Femur (tissue), 1 donor: ENCODE measurements at places on chromosomes 5 and 9.
A peak's percentile ranks its signal among the peaks of the same experiment; 100 is the strongest.

GRCh38 chr9:135678236-135679017 is 15.3 kb downstream of the LCN9 start:
- no peak for DNase-seq

DNA sequence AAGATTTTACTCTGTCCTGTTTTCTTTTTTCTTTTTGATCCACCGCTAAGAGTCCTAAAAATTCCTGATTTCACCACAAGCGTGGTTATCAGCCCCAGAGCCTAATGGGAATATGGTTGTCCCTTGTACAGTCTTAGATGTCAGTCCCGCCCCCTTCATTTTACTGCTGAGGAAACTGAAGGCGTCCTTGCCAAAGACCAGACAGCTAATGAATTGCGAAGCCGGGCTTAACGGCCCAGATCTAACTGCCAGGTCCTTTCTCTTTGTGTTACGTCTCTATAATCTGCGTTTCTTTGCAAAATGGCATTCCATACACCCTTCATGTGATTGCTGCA is 497 bp downstream of the NSA2 start:
- DNase-seq, result peak; percentile 26

GRCh38 chr9:116697362-116697761 is 10.3 kb downstream of the TRIM32 start:
- DNase-seq, result no peak

DNA sequence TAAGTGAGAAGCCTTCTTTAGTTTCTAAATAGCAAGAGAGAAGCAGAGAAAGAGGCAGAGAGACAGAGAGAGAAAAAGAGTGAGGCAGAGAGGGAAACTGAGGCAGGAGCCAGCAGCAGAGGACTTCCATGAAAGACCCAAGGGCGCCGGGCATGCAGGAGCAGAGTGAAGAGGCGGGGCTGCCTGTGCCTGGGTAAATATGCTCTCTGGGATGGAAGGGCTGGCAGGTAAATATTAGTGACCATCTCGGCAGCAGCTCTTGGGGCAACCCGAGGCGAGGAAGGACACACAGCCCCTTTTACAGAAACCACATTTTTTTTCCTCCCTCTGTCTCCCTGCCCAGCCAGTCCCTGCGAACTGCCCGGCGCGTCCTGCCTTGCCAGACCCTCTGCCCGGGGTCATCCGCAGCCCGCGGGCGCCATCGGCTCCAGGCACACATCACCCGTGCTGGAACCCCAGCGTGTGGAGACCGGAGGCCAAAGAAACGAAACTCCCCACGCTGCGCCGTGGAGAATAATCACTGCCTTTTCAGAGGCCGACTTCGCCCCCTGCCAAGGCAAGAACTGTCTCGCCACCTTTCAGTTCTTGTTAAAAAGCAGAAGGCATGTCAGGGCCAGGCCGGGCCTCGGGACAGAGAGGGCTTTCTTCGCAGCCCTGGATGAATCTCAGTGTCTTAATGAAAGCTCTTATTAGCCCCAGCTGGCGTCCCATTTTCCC is 61.3 kb downstream of the BOD1 start:
- peak; percentile 26 for DNase-seq

DNA sequence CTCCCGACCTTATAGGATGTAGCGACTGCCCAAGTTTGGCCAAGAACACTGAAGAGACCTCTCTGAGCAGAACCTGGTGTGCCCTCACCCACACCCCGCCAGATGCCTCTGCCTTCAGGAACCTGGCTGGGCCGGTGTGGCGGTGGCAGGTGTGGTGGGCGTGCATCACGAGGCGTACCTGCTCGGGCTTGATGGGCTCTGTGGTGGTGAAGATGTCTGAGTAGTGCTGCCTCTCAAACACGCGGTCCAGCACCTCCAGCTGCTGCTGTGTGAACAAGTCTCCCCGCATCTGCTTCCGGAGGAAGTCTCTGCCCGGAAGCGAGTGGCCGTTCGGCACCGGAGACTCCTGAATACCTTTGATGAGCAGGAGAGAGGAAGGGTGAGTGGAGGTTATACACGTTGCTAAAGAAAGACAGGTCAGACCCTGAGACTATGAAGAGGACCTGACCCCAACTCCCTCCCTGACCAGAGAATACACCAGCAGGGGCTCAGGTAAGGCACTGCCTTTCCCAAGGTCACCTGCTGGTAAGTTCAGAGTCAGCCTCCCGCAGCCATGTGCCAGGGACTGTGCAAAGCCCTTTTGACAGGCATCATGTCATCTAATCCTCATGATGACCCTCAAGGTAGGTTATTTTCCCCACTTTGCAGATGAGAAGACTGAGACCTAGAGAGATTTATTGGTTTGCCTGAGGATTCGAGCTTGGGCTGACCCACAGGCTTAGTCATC is 67.5 kb downstream of the PAX5 start:
- DNase-seq, result no peak

DNA sequence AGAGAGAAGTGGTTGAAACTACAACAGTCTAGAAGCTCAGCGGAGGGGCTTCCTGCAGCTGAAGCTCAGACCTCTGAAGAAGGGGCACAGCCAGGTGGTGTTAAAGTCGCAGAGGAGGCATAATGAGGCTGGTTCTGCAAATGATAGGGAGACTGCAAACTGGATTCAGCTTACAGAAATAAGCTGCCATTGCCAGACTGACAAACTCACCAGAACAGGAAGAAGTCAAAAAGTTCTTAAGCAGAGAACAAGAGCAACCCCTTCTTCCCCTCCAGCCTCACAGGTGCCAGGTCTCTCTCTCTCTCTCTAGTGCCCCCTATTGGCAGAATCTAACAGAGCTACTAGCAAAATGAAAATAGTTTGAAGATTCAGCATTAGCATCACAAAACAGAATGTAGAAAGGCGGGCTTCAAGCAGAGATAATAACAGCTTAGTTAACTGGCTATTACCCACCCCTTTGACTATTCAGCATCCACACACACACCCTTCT is 76.7 kb downstream of the GRAMD2B start:
- DNase-seq, result no peak

DNA sequence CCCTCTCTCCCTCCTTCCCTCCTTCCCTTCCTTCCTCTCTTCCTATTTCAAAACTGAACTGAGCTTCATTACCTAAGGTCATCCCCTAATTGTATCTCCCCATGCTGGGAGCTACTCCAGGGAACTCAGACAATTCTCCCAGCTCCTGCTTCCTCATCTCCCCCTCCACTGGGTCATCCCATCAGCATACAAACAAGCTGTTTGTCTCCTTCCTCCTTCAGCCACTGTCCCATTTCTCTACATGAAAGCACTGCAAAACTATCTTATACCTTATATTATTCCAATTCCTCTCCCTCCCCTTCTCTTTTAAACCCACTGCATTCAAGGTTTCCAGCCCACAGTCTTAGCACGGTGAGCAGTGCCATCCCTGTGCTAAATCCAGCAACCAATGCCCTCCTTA is 262.4 kb downstream of the AGTPBP1 start:
- DNase-seq, result no peak

- DNase-seq, result peak; percentile 47
These were observed 126.9 kb downstream of the TLE1 start for GRCh38 chr9:81562231-81563019.

DNA sequence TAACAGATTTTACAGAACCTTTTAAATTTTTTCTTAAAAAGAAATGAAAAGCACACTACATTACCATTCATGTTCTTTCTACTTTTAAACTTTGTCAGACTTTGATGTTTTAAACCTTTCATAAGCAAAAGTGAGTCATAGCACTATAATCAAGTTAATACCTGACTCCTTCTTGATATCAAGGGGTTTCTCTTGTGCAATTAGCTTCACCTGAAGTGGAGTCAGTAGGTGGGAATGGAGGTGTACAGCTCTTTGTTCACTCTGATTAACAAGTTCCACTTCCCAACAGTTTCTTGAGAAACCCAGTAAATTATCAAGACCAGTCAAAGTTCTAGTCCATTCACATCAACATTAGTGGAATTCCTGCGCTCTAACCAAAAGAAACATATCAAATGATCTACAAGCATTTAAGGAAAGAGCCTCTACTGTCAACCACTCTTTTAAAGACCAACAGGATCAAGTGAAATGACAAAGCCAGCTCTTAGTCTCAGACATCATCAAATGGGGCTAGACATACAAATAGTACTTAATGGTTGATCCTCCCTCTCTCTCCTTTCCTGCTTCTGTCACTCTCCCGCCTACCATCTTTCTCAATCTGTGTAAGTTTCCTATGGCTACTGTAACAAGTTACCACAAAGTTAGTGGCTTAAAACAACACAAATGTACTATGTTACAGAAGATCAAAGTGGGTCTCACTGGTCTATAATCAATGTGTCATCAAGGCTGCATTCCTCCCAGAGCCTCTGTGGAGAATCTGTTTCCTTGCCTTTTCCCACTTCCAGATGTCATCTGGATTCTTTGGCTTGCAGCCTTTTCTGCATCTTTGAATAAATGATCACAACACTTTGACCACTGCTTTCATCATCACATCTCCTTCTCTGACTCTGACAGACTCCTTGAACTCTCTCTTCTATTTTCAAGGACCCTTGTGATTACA is 68.0 kb downstream of the HINT1 start:
- no peak for DNase-seq

DNA sequence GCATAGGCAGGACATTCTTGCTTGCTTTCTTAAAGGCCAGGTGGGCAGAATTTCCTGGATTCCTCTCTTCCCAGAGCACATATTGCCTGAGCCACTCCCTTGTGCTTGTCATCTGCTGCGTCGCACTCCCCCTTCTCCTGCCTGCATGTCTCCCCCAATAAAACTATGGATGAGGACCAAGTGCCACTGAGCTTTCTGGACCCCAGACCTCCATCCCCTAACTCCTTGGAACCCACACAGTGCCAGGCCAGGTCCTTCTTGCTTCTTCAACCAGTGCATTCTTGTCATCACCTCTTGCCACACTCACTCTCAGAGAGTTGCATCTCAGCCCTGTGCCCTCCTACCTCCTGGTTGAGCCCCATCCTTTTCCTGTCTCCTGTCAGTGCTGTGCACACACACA is 157.9 kb upstream of the PANK3 start:
- no peak for DNase-seq

DNA sequence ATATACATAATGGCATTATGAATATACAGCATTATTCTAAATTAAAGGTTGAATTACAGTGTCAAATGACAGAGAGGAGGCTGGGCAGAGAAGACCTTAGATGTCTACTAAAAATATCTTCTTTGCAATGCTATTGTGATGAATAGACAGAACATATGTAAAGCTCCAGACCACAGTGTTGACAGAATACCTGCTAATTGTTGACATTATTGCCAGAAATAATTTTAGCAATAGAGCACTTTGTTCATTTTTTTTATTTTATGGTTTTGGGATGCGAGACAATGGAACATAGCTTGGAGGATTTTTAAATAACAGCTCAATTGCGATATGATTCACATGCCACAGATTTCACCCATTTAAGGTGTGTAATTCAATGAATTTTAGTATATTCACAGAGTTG is 508.8 kb downstream of the PSAT1 start:
- no peak for DNase-seq

GRCh38 chr5:138725153-138725817 is 27.9 kb upstream of the CTNNA1 start:
- peak; percentile 60 for DNase-seq

DNA sequence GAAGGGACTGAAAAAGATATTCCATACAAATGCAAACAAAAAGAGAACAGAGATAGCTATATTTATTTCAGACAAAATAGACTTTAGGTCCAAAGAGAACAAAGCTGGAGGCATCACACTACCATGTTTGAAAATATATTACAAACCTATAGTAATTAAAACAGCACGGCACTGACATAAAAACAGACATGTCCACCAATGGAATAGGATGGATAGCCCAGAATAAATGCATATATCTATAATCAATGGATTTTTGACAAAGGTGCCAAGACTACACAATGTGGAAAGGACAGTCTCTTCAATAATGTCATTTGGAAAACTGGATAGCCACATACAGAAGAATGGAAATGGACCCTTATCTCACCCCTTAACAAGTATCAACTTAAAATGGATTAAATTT is 10.2 kb downstream of the PRKAA1 start:
- no peak for DNase-seq

DNA sequence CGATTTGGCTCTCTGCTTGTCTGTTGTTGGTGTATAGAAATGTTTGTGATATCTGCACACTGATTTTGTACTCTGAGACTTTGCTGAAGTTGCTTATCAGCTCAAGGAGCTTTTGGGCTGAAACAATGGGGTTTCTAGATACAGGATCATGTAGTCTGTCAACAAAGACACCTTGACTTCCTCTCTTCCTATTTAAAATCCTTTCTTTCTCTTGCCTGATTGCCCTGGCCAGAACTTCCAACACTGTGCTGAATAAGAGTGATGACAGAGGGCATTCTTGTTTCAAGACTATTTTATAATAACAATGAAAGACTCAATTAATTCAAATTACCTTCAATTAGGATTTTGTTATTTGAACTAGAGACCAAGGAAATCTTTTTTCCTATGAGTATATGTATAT is 692.5 kb downstream of the PRR16 start:
- no peak for DNase-seq

DNA sequence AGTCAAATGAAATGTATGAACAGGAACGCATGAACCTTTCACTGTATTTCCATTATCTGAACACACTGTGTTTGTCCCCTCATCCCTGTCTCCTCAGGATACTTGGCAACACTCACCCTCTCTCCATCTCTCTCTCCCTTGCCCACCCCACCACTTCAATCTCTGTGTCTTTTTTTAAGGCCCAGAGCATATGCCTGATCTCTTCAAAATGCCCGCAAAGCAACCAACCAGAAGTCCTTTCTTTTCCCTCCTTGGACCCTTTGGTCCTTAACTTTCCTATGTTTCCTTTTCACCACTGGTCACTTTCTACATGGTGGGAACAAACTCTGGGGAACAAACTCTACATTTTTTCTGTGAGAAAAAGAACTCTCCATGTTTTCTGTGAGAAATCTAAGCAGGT is 3.2 kb upstream of the IRF1 start:
- peak; percentile 10 for DNase-seq

GRCh38 chr5:168801567-168801966 is 222.4 kb upstream of the PANK3 start:
- DNase-seq, result no peak

DNA sequence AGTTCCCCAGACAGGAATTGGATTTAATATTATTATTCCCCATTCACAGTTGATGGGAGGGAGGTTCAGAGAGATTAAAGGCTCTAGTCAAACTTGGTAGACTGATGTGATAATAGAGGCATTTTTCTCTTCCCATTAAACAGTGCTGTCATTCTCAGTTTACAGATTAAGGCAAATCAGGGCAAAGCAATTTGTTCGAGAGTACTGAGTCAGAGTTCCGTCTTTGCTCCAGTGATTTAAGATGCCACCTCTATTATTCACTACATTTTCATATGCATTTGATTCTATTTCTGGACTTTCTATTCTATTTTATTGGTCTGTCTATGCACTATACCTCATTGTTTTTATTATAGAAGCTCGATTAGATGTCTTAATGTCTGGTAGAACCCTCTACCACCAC is 201.0 kb upstream of the RAI14 start:
- no peak for DNase-seq
